Naive thymus-derived CD8-positive, alpha-beta T cell (primary cell): ENCODE measurements at places on chromosomes 3 and 15.

- H3K36me3 ChIP-seq, result peaks cover 28% of the 10 kb centered on the region
- no peak for DNase-seq
- H3K4me1 ChIP-seq, result peaks cover 70% of the 10 kb centered on the region
- no peak overlapping the region for H3K4me3 ChIP-seq
- H3K27ac ChIP-seq, result peak overlapping the region; percentile 37
- no peaks in the 10 kb centered on the region for H3K27me3 ChIP-seq
Observed at GRCh38 chr15:41780727-41781126, 6.4 kb downstream of the MAPKBP1 start.

- no peak overlapping the region for H3K4me3 ChIP-seq
- peaks cover 3% of the 10 kb centered on the region for H3K27me3 ChIP-seq
- H3K36me3 ChIP-seq, result no peaks in the 10 kb centered on the region
- no peak for DNase-seq
Observed at GRCh38 chr3:72659596-72659995, 188.6 kb downstream of the SHQ1 start.

- no peaks in the 10 kb centered on the region for H3K36me3 ChIP-seq
- DNase-seq, result no peak
- H3K4me3 ChIP-seq, result no peak overlapping the region
- H3K4me1 ChIP-seq, result peaks cover 25% of the 10 kb centered on the region
Observed at GRCh38 chr15:50257332-50257731, 8.2 kb downstream of the HDC start.

GRCh38 chr3:171960159-171960558 lies 79.2 kb upstream of the FNDC3B start:
- H3K36me3 ChIP-seq, result no peaks in the 10 kb centered on the region
- peaks cover 11% of the 10 kb centered on the region for H3K27me3 ChIP-seq
- no peak overlapping the region for H3K4me3 ChIP-seq
- no peak for DNase-seq

- peak overlapping the region; percentile 79 for H3K4me3 ChIP-seq
- no peak overlapping the region for H3K27ac ChIP-seq
- no peaks in the 10 kb centered on the region for H3K27me3 ChIP-seq
- no peak for DNase-seq
Observed at GRCh38 chr3:194556086-194557056, 69.6 kb upstream of the ATP13A3 start.

DNA sequence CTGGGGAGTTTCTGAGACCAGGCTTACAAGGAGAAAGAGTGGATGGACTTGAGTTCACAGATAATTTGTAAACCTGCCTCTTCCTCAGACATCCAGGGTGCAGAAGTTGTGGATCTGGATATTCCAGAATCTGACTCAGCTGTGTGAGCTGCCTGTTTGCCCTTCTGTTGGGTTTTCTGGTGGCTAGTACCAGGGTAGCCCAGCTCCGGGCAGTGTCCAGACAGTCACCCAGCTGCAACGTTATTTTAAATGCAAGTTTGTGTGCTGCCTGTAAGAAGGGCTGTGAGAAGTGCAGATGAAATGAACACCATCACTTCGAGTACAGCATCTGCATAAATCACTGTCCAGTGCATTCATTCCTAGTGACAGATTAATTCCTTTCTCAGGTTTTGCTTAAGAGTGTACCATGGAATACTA lies 1053.0 kb downstream of the TUSC7 start:
- H3K27me3 ChIP-seq, result no peaks in the 10 kb centered on the region
- no peak for DNase-seq
- no peak overlapping the region for H3K4me3 ChIP-seq
- H3K4me1 ChIP-seq, result no peaks in the 10 kb centered on the region
- H3K27ac ChIP-seq, result no peak overlapping the region

- no peak overlapping the region for H3K4me3 ChIP-seq
- no peaks in the 10 kb centered on the region for H3K4me1 ChIP-seq
- DNase-seq, result no peak
Observed at GRCh38 chr3:58620421-58620820, 43.2 kb upstream of the FAM107A start.

DNA sequence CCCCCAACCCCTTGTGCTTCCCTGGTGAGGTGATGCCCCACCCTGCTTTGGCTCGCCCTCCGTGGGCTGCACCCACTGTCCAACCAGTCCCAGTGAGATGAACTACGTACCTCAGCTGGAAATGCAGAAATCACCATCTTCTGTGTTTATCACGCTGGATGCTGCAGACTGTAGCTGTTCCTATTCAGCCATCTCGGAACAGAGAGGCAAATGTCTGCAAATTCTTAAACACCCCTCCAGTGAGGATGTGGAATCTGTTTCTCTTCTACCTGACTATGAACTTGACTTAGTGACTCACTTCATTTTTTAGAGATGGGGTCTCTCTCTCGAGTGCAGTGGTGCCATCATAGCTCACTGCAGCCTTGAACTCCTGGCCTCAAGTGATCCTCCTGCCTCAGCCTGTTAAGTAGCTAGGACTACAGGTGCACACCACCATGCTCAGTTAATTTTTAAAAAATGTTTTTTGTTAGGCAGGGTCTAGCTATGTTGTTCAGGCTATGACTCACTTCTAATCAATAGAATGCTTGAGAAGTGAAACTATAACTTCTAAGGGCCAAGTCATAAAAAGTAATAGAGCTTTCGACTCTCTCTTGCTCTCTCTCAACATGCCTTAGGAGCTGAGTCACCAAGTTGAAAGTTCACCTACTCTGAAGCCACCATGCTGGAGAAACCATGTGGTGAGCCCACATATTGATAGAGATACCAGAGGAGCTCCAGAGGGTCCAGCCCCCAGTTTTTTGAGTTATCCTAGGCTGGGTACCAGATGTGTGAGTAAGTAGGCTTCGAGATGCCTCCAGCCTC lies 11.5 kb upstream of the PARP14 start:
- no peaks in the 10 kb centered on the region for H3K36me3 ChIP-seq
- no peak overlapping the region for H3K27ac ChIP-seq
- no peak overlapping the region for H3K4me3 ChIP-seq

DNA sequence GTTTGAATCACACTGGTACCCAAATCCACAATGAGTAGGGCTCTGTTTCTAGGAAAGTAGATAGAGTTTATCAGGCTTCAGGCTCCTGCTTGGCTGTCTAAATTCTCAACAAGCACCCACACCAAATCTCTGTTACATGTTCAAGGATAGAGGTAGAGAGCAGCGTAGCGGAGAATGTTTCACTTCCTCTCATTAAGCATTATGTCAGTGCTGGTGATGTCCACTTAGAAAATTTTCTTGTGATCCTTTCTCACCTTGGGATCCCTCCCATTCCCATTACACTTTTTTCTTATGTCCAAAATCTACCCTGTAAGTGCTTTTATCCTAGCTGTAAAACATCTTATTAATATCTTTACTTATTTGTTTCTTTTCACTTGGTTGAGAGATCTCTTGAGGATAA lies 34.7 kb upstream of the GCSAM start:
- DNase-seq, result no peak
- no peak overlapping the region for H3K27ac ChIP-seq
- no peak overlapping the region for H3K4me3 ChIP-seq
- H3K36me3 ChIP-seq, result peaks cover 10% of the 10 kb centered on the region
- no peaks in the 10 kb centered on the region for H3K27me3 ChIP-seq

DNA sequence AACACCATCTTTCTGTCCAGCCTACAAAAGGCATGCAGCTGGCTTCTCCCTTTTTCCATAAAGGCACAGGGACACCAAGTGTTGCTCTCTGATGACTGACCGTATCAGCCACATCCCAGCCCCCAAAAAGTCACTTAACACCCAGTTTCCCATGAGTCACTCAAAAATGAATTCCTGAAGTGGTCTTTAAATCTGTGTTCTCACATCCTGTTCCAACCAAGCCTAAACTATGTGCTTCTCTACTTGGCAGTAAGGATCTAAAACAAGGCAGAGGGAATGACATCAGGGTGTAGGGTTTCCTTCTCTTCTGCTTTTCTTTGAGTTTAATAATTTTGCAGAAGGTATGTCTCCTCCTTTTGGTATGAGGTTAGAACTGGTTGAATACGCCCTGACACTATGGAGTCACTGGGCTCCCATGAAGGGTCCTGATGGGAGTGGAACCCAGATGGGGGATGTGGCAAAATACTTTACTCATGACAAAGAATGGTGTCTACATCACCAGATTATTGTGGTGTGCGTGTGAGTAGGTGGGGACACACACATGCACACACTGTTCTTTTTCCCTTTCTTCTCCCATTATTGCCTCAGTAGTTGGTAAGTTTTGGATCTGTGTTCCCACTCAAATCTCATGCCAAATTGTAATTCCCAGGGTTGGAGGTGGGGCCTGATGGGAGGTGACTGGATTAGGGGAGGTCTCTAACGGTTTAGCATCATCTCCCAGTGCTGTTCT lies 35.6 kb upstream of the CCK start:
- H3K36me3 ChIP-seq, result peaks cover 4% of the 10 kb centered on the region
- H3K27me3 ChIP-seq, result no peaks in the 10 kb centered on the region
- peaks cover 16% of the 10 kb centered on the region for H3K4me1 ChIP-seq
- H3K4me3 ChIP-seq, result no peak overlapping the region
- DNase-seq, result no peak

DNA sequence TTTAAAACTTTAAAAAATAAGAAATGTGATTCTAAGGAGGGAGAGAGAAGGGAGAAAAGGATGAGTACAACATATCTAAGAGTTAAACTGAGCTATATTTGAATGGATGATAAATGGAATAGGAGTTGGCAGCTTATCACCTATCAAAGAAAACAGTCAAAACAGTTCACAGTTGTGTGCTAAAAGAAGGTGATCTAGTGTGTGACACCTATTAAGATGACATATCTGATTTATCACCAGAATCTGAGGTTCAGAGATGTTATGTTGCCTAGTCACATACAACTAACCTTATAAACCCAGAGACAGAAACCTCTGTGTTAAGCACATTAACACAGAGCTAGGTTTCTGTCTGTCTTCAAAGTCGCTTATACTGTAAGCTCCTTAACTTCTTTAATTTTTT lies 3.0 kb downstream of the ATP13A3 start:
- peaks cover 55% of the 10 kb centered on the region for H3K4me1 ChIP-seq
- no peaks in the 10 kb centered on the region for H3K27me3 ChIP-seq
- H3K36me3 ChIP-seq, result peaks cover 2% of the 10 kb centered on the region
- no peak overlapping the region for H3K4me3 ChIP-seq
- DNase-seq, result no peak

GRCh38 chr3:2706144-2706835 lies 403.9 kb downstream of the IL5RA start:
- H3K27me3 ChIP-seq, result no peaks in the 10 kb centered on the region
- no peak overlapping the region for H3K27ac ChIP-seq
- H3K36me3 ChIP-seq, result no peaks in the 10 kb centered on the region
- no peak for DNase-seq
- H3K4me1 ChIP-seq, result no peaks in the 10 kb centered on the region

- H3K27ac ChIP-seq, result no peak overlapping the region
- H3K36me3 ChIP-seq, result no peaks in the 10 kb centered on the region
- no peak overlapping the region for H3K4me3 ChIP-seq
- no peaks in the 10 kb centered on the region for H3K27me3 ChIP-seq
- no peaks in the 10 kb centered on the region for H3K4me1 ChIP-seq
- DNase-seq, result no peak
Observed at GRCh38 chr15:54353726-54354125, 375.5 kb downstream of the UNC13C start.

GRCh38 chr3:197737749-197738462 lies 1.2 kb upstream of the RUBCN start:
- DNase-seq, result no peak
- peaks cover 35% of the 10 kb centered on the region for H3K4me1 ChIP-seq
- no peaks in the 10 kb centered on the region for H3K27me3 ChIP-seq
- peak overlapping the region; percentile 92 for H3K4me3 ChIP-seq
- peak overlapping the region; percentile 96 for H3K27ac ChIP-seq

DNA sequence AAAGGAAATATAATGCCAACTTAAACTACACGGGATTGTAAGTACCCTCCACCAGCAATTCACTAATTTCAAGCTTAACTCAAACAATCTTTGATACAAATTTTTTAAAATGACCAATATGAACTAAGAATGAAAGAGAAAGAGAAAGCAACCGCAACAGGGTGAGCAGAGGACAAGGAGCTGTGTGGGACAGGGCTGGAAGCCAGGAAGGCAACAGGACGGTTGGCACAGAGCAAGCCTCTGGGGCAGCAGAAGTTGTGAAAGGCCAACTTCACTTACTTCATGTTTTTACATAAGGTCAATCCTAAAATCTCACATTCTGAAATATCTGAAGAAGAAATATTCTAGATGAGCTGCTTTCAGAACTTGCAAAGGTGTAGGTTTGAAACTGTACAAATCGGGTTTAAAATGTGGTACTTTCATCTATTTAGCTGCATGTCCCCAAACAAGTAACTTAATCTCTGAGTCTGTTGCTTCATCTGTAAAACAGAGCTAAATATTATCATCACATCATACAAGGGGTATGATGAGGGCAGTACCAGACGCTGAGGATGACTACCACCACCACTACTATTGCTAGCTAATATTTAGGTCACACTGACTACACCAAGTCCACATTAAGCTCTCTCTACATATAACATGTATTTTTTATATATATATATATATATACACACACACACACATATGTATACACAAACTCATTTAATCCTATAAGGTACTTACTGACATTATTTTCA lies 101.7 kb downstream of the IGSF11 start:
- no peak for DNase-seq
- no peak overlapping the region for H3K4me3 ChIP-seq
- peaks cover 2% of the 10 kb centered on the region for H3K36me3 ChIP-seq
- no peak overlapping the region for H3K27ac ChIP-seq
- H3K4me1 ChIP-seq, result peaks cover 8% of the 10 kb centered on the region
